ENCODE measurements at places on chromosomes 7 and 10.

GRCh38 chr10:127067542-127068194, 128.7 kb downstream of the INSYN2A start:
- no peak for DNase-seq

DNA sequence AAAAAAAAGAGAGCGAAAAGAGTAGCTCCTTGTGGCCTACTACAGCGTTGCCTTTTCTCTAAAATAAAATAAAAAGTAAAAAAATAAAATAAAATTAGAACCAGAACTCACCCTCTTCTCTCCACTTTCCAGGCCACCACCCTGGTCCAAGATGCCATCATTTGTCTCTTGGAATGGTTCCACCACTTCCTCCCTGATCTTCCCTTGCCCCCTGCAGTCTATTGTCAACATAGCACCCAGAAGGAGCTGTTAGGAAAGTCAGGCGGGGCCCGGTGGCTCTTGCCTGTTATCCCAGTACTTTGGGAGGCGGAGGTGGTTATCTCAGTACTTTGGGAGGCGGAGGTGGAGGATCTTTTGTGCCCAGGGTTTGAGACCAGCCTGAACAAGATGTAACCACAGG, 7.6 kb upstream of the GRID2IP start:
- DNase-seq, result no peak

- DNase-seq, result no peak
These were observed 282.9 kb upstream of the IGFBP3 start for GRCh38 chr7:46203926-46204325.

DNA sequence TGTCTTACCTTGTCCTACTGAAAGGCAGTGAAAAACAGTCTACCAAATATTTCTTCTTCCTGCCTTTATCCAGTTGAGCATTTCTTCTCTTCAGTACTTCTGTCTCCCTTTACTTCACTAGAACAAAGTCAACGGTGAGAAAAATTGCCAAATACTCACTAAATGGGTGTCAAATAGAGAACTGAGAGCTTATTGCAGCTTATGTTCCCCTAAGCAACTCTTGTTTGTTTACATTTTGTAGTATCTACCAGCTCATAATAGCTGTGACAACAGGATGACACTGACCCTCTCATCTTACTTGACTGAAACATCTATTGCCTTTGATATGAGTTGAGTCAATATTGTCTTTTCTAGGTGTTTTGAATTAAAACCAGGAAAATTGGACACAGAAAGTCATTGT, 327.9 kb upstream of the SORCS1 start:
- DNase-seq, result no peak

DNA sequence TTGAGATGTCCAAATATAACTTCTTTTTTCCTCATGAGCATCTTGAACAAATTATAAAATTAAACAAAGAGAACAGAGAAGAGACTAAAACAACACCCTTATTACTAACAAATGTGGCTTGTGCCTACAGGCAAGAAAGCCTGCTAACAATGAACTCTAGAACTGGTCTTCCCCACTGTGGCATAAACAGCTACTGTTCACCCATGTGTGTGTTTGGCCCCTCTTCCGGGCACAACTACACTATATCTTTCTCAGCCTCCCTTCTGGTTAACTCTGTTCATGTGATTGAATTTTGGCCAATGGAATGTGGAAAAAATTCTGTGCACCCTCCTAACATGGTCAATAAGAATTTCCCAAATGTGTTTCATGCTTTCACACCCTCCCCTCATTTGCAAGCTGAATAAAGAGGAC, 117.0 kb downstream of the KBTBD2 start:
- no peak for DNase-seq

- no peak for DNase-seq
These were observed 645.9 kb downstream of the ARL4A start for GRCh38 chr7:13333371-13333770.

DNA sequence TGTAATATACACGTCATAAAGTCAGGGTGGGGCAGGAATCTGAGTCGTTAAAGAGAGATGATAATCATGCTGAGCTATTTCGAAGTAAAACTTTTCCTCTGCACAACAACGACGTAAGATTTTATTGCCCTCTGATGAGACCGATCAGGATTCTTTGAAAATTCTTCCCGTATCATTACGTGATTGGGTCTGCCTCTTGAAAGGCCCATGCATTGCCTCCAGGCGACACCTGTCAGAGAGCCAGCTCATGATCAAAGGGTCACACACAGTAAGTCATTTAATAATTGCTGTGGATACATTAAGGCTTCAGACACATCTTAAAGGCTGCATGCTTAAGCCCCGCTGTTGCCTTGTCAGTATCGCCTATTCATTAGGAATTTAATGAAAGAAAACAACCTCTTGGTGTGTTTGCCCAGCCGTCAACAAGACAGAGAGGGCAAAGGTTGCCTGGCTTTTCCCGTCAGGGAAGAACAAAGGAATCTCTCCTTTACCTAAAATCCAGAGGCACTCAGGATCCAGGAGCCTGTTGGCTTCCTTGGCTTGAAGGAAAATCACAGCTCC, 189.0 kb upstream of the SH2B2 start:
- no peak for DNase-seq

DNA sequence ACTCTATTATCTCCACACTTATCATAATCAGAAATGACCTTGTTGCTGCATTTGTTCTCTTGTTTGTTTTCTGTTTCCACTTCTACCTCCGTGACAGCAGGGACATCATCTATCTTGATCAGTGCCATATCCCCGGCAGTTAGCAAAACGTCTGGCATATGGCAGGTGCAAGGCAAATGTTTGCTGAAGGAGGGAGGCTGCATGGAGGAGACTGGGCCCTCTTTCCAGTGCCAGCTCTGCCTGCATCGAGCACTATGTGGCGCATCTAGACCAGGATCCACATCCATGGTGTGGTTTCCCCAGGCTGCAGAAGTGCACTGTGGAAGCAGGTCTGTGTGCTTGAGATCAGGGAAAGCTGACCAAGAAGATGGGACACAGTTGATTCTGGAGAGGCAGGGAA, 181.2 kb downstream of the KCNMA1 start:
- no peak for DNase-seq

DNA sequence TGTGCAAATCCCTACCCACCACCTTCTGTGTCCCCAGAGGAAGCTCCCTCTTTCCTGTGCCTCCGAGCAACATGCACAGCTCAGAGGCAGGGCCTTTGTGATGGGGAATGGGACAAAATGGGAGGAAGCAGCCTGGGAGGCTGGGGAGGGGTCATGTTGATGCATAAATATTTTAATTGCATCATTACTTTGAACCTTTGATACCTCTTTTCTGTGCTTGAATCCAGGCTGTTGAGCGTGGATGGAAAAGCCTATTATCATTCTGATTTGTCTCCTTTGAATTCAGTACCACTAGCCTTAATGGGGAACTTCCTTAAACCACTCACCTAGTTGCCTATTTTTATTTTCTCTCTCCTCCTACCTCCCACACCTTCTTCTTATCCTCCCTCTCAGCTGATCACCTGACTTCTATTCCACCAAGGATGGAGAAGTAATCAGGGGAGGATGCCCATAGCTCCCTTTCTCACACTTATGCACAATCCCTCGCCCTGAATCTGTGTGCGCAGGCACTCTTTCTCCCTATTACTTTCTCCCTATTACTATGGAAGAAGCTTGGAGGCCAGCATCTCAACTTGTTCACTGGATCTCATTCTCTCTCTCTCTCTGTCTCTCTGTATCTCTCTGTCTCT, 78.5 kb downstream of the SEC61G start:
- no peak for DNase-seq

Measured in activated CD4-positive, CD25-positive, alpha-beta regulatory T cell (primary cell).